ENCODE measurements at places on chromosomes 7 and 10.

DNA sequence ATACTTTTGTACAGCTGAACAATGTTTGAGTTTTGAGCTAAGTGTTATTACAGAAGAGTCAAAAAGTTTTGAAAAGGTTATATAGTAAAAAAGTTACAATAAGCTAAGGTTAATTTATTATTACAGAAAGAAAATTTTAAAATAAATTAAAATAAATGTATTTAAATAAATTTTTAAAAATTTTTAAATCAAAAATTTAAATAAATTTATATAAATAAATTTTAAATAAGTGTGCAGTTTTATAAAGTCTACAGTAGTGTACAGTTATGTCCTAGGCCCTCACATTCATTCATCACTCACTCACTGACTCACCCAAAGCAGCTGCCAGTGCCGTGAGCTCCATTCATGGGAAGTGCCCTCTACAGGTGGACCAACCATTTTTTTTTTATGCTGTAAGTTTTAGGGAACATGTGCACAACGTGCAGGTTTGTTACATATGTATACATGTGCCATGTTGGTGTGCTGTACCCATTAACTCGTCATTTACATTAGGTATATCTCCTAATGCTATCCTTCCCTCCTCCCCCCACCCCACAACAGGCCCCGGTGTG, 462.9 kb upstream of the ZMIZ1 start:
- no peak for DNase-seq

DNA sequence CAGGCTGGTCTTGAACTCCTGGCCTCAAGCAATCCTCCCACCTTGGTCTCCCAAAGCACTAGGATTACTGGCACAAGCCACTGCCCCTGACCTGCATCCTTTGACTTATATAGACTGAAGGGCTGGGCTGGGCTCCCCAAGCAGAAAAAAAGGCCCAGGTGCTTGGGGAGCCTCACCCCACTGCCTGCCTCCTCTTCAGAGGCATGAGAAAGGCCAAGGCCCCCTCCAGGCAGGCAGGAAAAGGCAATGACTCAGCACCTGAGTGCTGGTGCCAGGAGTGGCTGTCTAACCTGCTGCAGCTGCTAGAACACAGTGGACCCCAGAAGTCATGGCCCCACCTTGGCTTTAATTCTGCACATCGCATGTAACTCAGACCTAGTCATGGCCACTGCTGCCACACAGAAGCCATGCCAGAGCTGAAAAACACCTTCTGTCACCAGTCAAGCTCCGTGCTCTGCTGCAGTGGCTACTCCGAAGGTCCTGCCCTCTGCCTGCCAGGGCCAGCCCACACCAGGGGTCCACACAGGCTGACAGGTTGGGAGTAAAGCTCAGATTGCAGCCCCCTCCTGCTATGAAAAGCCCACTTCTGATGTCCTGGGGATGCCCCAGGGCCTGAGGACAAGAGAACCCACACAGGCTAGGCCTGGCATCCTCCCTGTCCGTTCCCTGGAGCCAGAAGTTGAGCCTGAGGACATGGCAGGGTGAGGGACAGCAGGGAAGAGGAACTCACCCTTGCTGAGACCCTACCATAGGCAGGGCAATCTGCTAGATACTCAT, 48.5 kb downstream of the GRID1 start:
- DNase-seq, result no peak

GRCh38 chr10:77287647-77288120, 349.9 kb downstream of the KCNMA1 start:
- no peak for DNase-seq

- no peak for DNase-seq
Measured at GRCh38 chr7:45686441-45687184, 112.4 kb downstream of the ADCY1 start.

Measured in astrocyte of the spinal cord (primary cell).